T-helper 2 cell (primary cell): ENCODE measurements at places on chromosomes 4 and X.

DNA sequence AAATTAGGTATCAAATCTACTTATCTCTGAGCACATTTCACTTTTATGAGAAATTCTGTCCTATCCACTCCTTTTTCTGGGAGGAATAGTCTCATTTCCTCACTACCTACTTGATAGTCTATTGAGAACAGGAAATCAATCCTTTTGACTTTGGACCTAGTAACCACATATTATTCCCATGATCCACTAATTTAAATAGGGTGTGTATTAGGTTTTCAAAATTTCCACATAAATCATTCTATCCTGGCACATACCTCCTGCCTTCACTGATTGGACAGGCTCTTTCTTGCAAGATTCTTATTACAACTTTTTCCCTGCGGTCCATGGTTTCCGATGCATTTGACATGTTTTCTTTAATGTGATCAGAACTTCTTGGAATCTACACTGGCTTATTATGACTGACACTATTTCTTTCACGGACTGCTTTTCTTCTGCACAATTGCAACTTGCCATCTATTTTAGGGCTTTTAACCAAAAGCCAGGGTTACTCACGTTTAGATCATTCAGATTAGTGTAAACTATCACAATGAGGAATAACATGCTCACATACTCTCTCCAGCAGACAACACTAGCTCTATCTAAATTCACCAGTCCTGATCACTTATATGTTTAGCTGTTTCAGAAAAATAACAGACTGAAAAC, 419.9 kb upstream of the SLIT2 start:
- DNase-seq = no peak

- DNase-seq = no peak
These were observed 345.3 kb downstream of the SPRY1 start for GRCh38 chr4:123741906-123742305.

DNA sequence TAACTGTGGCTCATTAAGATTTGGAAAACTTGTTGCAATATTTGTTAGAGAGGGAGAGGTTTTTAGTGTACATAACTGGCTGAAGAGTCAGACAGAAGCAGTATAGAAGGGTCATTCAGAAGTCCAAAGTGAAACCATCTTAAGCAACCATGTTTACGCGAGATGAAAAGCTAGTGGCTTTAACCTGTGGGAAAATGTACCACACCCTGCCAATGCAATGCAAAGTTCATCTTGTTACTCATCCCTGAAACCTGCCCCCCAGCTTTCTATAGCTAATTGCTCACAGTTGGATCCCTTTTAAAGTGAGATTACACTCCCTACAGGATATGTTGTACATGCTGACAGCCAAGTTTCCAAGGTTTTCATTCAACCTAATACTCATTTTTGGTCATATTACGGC, 96.7 kb upstream of the RAPGEF2 start:
- DNase-seq = no peak

DNA sequence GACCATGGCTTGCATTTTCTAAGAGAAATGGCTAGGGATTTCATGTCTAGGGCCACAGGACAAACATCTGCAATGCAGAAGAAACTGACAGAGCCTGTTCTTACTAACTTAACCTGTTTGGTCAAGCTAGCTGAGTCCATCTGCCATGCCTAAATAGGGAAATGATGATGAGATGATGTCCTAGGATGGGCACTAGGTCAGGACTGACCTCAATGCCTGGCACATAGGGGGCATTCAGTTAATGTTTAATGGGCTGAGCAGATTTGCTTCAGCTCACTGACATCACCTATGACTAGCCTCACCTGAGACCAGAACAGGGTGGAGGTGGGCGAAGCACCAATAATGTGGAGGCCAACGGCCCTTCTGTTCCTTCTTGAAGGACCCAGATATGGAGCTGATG, 174.2 kb upstream of the SCML1 start:
- no peak for DNase-seq

DNA sequence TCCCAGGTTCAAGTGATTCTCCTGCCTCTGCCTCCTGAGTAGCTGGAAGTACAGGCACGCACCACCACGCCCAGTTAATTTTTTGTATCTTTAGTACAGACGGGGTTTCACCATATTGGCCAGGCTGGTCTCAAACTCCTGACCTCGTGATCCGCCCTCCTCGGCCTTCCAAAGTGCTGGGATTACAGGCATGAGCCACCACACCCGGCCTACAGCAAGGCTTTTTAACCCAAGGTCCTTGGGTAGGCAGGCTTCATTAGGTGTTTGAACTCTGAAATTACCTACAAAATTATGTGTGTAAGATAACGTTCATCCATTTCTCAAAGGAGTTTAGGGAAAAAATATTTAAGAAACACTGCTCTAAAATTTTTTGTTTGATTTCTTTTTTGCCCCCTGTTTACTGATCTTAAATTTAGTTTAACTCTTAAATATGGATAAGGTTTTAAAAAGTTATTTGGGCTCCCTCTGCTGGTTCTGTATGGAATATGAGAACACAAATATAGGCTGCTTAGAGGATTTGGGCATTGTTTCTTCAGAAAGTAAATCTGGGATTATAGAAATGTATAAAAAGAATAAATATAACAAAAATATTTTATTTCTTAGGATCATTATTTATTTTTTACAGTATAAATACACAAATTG, 92.8 kb downstream of the CBR4 start:
- DNase-seq = no peak

DNA sequence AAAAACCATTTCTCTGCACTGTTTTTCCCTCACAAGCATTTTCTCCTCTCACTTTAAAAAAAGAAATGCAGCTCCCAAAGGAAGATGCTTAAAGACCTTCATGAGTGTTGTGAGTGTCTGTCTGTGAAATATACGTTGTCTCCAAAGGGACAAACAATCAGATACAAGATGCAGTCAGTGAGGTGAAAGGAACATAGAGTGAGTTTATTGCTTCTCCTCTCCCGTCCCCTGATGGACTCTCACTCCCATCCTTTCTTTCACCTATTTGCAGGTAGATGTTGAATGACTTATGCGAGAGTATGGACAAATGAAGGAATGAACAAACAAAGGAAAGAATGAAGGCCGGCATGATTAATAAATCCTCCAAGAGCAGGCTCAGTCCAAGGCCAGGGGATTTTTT, 561.2 kb upstream of the DIPK2B start:
- DNase-seq = no peak

GRCh38 chr4:188624370-188624769, 485.1 kb downstream of the TRIML1 start:
- no peak for DNase-seq

DNA sequence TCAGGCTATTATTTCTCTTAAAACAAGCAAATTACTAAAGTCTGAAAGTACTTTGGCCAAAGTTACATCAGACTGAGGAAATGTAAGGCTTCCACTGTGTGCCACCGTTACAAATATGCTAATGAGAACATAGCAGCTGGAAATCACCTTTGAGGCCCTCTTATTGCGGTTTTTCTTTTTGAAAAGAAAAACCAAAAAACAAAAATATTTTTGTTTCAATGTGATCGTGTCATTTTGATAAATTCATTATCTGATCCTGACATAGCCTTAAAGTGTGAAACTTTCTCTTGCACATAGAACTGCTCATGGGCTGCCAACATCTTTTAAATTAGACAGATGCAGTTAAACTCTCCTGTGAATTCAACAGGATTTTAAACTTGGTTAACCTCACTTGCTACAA, 2.8 kb upstream of the TIFA start:
- peak; percentile 82 for DNase-seq

DNA sequence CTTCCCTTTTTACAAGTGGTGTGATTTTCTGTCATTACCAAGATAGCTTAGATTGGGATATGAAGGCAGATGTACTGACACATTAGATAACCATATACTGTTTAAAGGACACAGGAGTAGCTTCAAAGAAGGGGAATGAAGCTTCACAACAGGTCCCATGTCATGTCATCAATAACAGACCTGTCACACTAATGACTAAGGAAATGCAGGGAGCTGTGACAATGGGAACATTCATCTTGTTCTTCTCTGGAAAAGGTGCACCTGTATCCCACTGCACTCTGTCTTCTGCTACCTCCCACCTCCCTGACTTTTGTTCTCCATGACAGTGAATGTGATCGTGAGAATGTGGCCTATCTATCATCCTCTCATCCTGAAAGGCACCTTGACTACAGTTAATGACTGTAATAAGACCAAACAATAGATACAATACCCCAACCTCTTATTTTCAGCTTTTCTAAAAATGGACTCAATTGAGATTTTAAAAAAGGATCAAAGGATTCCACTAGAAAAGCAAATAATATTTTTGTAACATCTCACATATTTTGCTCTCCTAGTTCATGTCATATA, 472.5 kb downstream of the STPG2 start:
- DNase-seq = no peak

- no peak for DNase-seq
These were observed 53.2 kb upstream of the C4orf54 start for GRCh38 chr4:99710681-99711345.

GRCh38 chrX:153495903-153496589, 1.3 kb downstream of the BGN start:
- DNase-seq = no peak

- DNase-seq = no peak
These were observed 1049.8 kb upstream of the POU3F4 start for GRCh38 chrX:82458207-82458754.

DNA sequence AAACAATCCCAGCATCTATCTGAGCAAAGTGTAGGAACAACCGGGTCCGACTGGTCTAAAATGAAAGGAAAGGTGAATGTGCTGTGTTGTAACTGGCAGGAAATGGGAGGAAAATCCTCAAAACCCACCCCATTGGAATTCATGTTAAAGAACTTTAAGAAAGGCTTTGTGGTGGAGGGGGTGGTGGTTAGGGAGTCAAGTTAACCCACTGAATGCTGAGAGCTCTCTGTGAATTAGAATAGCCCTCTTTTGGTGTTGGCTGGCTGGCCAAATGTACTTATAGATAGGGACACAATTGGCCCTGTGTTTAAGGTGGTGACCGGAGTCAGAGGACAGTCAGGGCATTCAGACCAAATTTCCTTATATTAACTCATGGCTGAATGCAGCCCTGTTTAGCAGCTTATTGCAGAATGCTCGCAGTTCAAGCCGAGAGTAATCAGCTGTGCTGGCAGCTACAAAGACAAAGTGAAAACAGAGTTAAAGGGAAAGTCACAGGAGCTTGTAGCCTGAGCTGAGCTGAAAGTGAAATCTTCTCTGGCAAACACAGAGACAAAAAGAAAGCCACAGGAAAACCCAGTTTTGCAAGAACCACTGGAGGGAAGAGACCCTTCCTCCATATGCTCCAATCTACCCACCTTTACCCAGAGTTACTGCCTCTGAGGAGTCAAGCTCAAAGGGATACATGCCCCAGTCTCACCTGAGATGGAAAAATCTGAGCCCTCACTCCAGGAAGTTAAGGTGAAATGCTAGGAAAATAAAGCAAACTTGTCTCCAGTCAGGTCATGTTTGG, 38.5 kb upstream of the UGT2B7 start:
- no peak for DNase-seq

GRCh38 chrX:38045538-38046096, 39.3 kb downstream of the SYTL5 start:
- no peak for DNase-seq

DNA sequence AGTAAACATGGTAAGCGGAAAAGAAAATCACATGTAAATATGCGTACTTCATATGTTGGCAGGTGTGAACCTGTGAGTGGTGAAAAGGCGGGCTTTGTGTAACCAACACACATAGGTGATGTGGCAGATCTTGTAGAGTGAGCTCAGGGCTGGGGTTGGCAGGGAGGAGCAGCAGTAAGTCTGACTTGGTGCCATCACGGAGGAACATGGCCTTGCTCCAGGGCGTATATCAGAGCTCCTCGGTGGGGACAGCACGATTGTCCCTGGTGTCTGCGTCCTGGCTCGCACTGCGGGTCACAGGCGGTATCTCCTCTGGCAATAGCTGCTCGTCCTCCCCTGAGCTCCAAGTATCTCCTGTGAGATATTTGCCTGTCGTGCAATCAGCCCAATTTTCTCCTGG, 733.6 kb downstream of the TRIML1 start:
- DNase-seq = no peak

DNA sequence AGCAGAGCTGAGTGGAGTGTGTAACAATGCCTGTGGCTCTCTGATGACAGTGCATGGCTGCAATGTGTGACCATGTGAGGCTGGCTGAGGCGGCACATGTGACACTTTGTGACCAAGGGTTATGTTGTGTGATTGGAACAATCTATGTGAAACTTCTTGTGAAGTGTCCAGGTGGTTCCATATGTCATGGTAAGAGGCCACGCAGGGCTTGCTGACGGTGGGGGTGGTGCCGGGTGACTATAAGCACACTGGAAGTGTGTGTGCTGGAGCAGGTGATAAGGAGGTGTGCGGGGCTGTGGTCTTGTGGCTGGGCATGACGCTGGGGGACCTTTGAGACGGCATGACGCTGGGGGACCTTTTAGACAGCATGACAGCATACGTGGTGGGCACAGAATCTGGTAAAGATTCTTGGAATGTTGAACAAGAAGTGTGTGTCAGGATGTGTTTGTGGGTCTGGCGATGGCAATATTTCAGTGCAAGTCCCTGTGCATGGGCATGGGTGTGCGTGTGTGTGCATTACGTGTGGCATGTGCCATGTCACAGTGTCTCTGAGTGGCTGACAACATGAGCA, 7.4 kb upstream of the HDAC6 start:
- DNase-seq = no peak

DNA sequence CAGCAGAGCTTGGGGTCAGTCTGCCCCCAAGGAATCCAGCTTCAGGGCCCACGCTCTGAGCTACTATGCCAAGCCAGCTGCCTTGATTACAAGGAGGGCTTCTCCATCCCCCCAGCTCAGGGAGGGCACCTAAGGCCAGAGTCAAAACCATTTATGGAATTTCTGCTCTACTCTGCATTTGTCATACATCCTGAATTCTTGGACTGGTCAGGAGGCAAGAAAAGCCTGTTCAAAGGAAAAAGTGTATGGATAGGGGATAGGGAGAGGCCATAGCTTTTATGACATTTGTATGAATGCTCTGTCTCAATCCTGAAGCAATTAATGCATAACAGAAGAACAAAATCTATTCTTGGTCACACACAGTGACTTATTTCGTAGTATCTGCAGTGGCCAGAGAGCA, 32.2 kb downstream of the EDNRA start:
- DNase-seq = no peak

GRCh38 chr4:9703391-9703790, 78.0 kb upstream of the DRD5 start:
- DNase-seq = peak; percentile 22

GRCh38 chr4:76373919-76374552, 46.9 kb downstream of the CCDC158 start:
- DNase-seq = no peak

GRCh38 chr4:102783006-102783405, 22.2 kb upstream of the MANBA start:
- no peak for DNase-seq

DNA sequence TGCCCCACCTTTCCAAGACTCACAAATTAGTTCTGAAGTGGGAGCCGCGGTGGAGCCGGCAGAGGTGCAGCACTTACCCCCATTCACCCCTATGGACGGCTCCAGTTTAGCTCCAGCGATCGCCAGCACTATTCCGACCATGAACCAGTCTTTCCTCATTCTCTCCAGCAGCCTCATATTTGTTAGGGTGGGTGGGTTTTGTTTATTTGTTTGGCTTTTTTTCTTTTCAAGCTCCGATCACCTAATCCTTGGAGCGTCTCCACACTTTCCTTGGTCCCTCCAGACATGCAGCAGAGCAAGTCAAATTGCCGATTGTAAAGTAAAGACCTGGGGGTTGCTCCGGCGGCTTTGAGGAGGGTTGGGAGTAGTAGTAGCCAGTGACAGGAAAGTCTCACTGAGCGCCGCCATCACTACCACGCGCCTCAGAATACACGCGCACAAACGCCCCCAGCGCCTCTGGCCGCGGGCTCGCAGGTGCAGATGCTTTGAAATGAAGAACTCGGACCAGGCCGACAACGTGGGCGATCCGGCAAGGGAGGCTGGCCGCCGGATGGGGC, at the start of gene SLC10A7:
Gene SLC10A7 (minus strand): TSS at position 400 of the 557 bp plus-strand sequence. CDS start 223 bp downstream, at position 177.
- peak; percentile 57 for DNase-seq
